ENCODE measurements at places on chromosomes 5 and 9. TPM values are rescaled to one million over a fixed set of nuclear protein-coding genes. Genes with fewer than 3 reads are reported as not detected.

RBM18 gene
- total RNA-seq = 21.7 TPM

STRBP gene
- total RNA-seq = 13.4 TPM

RPP25L gene
- total RNA-seq = 44.9 TPM

PRSS3 gene
- total RNA-seq = 12.6 TPM
